ENCODE measurements at places on chromosomes 11 and 22. TPM values are rescaled to one million over a fixed set of nuclear protein-coding genes. Genes with fewer than 3 reads are reported as not detected.

MCM5 gene
- total RNA-seq, result 270 TPM

OR2AT4 gene
- not detected for total RNA-seq

FJX1 gene
- total RNA-seq, result 0.09 TPM

WNT11 gene
- 0.91 TPM for total RNA-seq

GRAP2 gene
- total RNA-seq, result 44.1 TPM

C11orf91 gene
- total RNA-seq, result not detected

DNA sequence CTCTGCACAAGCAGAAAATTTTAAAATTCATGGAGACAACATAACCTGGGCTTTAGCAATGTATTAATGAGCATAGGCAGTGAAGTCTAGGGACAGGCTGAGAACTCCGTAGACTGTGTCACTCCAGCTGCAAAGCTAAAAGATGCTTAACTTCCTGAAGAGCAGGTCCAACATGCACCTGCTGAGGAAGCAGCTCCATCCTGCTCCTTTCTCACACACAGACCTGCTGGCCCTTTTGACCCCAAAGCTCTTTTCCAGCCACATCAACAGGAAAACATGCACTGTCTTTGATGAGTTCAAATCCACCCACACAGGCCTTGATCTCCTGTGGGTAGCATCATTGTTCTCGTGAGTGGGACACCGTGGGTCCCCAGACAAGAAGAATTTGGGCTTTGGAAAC is 36.0 kb downstream of the SYN3 start:
- no peak for DNase-seq

GRCh38 chr22:38774496-38775166 is 18.8 kb upstream of the SUN2 start:
- DNase-seq, result no peak

DNA sequence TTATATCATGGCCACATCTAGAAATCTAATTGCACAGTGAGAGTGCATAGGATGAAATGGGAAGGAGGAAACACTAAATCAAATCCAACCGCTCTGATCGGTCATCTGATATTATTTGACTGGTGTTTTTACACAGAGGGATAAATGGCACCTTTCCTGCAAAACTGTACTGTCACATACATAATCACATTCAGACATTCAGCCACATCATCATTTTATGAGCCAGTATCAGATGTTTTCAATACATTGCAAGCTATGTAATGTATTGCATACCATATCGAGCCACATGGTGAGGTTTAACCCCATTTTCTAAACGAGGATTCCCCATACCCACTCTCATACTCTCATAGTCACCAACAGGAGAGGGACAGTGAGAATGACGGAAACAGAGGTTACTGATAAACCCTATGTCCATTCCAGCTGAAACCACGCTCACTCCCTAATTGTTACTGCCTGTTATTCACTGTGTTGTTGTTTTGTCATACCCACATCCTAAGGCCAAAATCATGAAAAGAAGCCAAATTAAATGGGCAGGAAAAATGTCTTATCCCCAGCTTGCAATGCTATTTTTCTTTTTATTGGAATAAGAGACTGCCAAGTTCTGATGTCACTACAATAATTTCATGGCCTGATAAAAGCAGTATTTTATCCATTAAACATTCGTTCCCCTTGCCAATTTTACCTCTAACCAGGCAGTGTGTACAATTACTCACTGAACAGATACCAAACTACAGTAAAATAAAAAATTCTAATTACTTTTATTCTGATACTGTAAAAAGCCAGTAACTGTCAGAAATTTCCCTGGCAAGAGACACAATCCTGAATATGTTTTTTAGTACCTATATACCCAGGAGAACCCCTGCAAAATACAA is 9.0 kb downstream of the CDON start:
- no peak for DNase-seq

- DNase-seq, result no peak
Observed at GRCh38 chr11:16611401-16611921, 127.0 kb upstream of the C11orf58 start.

GRCh38 chr11:72544589-72544988 is 110.3 kb upstream of the CLPB start:
- no peak for DNase-seq

- DNase-seq, result no peak
Observed at GRCh38 chr22:44351685-44352377, 39.1 kb upstream of the SHISAL1 start.

DNA sequence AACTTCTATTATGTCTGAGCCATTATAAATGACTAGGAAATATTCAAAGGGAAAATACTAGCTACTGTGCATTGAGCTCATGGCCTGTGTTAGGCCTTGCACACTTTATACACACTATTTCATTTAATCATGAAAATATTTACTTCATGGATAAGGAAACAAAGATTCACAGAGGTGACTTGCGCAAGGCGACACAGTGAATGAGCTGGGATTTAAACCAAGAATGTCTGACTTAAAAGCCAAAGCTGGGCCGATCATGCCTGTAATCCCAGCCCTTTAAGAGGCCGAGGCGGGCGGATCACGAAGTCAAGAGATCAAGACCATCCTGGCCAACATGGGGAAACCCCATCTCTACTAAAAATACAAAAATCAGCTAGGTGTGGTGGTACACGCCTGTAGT is 231.5 kb downstream of the MIAT start:
- DNase-seq, result no peak

GRCh38 chr11:45171550-45171949 is 25.1 kb downstream of the PRDM11 start:
- no peak for DNase-seq

DNA sequence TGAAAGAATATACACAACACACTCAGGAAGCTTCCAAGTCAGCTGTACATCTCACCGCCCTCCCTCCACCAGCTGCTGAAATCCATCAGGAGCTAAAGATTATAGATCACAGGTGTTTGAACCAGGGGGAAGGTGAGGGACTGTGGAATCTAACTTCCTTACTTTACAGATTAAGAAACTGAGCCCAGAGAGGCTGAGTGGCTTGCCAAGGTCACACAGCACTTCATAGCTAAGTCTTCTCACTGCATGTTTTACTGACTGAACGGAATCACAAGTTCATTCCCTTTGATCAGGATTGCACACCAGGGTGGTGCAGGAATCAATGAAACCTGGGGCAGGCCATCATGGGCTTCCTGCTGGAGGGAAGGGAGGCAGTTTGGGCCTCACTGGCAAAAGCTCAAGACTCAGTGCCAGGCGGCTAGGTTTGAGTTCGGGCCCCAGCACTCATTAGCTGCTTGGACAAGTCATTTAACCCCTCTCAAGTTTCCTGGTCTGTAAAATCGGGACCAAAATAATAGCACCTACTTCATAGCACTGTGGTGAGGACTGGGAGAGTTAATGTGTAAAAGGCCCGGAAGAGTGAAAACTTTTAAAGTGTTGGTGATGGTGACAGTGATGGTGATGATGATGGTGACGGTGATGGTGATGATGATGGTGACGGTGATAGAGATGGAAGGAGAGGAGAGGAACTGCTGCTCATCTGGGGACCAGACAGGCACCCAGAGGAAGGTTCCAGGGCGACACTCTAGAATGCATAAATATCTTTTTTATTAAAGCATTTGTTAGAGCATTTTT is 8.2 kb downstream of the CD5 start:
- DNase-seq, result no peak

DNA sequence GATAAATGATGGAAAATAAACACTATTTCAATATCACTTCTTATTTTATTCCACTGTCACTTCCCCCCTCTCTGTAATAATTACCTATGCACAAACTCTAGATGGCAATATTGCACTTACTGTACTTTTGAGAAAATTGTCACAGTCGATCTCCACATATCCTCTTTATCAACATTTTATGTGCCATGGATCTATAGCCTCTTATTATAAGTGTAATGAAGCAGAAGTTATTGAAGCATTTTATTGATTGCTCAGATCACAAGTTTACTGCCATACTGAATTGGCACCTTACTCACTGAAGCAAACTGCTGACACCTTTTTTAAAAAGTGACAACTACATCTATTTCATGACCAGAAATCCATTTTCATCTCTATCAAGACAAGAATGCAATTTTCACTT is 133.4 kb downstream of the DCDC1 start:
- DNase-seq, result no peak

- DNase-seq, result no peak
Observed at GRCh38 chr11:115164774-115165173, 339.4 kb downstream of the CADM1 start.

- DNase-seq, result no peak
Observed at GRCh38 chr22:22866381-22867111, 21.1 kb upstream of the IGLL5 start.

DNA sequence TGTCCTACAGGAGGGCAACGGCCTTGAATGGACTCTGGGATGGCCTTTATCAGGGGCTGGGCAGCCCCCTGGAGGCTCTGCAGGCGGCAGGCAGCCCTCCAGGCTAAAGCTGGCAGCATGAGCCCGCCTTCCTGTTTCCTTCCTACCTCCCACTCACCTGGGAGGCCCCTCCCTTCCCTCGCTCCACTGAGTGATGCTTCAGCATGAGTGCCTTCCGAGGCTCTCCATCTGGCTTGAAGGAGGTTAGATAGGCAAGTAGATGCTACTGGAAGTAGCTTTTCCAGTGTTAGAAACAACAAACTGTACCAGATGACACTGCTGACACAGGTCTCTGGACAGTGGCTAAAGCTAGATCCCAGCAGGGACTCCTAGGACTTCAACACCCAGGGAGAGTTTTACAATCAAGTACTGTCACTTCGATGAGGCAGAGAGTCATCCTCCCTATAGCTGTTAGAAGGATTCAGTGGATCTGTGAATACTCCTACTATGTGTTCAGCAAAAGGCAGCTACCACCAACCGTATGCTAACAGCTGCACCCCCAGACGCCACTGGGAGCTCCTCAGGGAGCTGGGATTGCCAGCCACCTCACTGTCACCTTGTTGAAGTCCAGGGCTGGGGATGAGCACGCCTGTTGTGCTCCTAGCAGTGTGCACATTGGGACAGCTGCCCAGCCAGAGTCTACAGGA is 4.1 kb upstream of the SLC25A1 start:
- no peak for DNase-seq

DNA sequence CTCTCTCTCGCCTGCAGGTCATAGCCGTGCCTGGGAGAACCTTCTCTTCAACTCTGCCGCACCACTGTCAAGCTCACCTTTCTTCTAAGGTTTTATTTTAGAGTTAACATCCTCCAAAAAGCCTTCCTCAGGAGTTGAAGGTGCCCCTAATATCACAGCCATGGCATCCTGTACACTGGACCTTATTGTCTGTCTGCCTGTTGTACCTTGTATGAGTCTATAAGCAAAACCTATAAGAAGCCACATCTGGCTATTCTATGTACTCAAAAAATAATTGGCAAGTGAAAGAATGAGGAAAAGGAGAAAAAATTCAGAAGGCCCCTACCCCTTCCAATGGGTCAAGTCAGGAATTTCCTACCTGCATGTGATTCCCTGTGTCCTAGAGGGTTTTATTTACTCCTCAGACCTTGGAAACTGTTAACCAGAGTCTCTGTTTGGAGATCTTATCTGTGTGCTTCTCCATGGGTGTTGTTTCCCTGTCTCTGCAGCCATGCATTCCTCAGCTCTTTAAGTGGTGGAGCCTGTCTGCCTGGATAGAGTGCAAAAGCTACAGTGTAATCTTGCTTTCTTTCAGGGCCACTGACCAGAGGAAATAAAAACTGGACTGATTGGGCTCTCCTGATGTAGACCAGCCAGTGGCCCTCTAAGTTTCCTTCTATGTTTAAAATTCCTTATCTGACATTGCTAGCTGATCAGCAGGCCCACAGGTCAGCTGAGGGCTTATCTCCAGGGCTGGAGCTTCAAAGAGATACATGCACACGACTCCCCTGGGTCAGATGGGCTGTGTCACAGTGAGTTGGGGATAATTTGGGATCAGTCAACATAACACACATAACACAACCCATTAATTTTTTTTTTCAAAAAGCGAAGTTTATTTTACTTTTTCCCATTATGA is 37.6 kb upstream of the TMEM135 start:
- DNase-seq, result no peak

DNA sequence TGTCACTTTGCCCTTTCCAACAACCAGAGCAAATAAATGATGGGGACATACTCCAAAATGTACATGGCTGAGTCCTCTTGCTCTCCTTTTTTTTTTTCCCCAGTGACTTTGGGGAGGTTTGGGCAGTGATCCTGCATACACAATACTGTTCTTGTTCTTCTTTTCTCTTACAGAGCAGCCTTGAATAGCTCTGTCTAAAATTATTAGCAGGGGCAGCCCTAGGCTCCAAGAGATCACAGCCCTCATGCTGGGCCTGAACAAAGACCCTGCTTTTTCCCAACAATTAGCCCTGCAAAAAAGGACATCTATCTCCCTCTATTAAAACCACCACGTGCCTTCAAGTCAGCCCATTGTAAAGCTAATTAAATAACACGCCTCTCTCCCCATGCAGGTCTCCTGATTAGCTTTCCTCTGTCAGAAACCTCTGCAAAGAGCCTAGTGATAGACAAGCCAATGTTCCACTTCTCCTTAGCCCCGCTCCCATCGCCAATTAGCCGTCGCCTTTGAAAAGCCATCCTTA is 54.7 kb downstream of the ETS1 start:
- no peak for DNase-seq

DNA sequence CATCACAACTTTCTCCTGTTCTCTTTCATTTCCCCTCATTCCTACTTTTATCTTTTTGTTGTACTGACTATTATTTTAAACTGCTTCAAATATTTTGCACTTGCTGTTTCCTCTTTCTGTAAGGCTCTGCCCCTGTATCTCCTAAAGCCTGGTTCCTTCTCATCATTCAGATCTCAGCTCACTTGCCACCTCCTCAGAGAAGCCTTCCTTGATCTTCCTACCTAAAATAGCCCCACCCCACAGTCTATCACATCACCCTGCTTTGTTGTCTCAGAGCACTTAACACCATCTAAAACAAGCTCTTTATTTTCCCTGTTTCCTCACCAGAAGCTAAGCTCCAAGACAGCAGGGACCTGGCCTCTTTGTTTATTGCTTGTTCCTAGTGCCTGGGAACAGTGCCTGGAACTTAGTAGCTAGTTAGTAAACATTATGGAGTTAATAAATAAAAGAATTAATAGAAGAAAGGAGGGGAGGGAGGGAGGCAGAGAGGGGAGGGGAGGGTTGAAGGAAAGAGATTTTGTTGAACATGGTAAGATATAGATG is 2.5 kb upstream of the STK33 start:
- DNase-seq, result no peak

- DNase-seq, result no peak
Observed at GRCh38 chr11:14727215-14727614, 83.6 kb downstream of the PDE3B start.

DNA sequence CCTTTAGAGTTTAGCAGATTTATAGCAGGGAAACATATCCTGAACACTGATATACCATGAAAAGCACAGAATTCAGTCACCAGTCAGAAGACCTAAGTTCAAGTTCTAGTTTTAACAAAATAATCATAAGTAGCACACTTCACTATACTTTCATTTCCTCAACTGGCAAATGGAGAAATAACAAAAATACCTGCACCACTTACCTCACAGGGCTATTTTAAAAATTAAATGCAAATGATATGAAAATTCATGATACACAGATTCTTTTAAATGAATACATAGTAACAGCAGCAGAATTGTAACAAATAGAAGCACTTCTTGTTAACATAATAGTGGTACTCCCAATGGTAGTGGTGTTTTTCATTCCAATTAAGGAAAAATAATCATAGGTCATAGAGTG is 139.0 kb downstream of the FCHSD2 start:
- DNase-seq, result no peak

GRCh38 chr22:36730176-36730858 is 26.8 kb upstream of the CACNG2 start:
- no peak for DNase-seq

GRCh38 chr11:9396310-9396709 is 11.9 kb downstream of the IPO7 start:
- no peak for DNase-seq
